ENCODE measurements at places on chromosomes 16 and 17. TPM values are rescaled to one million over a fixed set of nuclear protein-coding genes. Genes with fewer than 3 reads are reported as not detected.

ADAP2 gene
- total RNA-seq = 13.7 TPM

DNA sequence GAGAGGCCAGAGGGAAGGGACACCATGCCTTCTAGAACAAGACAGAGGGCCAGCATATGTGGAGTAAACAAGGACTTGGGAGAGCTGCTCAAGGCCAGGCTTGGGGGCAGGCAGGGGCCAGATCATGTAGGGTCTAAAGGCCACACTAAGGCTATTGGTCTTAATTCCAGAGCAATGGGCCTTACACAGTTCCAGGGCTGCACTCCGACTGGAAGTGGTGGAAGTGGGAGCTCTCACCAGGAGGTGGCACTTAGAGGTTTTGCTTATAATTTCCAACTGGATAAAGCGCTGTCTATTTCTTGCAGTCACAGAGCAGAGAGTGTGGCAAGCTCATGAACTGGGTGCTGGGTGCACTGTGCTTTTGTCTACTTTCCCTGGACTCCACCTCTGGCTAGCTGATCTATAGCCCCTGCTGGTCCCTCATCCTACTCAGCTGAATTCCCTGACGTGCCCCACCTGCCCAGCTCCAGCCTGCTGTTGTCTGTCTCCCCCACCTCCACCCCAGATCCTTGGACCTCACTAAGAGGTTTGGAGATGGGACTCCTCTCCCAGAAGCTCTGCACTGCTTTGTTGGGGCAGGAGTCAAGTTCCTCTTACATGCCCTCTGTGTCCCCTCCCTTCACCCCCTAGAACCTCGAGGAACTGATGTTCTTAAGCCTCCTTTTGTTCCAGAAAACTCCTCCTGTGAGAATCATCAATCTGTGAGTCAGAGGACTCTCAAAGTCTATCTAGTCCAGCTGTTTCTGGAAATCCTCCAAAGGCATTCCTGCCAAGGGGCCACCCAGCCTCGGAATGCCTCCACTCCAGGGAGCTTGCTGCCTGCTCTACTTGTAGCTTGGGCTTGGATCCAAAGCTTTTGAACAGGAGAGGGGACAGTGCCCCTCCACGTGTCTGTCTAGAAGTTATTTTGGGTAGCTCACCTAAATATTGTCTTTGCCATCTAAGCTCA, 48.1 kb upstream of the KSR1 start:
- no peaks in the 10 kb centered on the region for H3K27me3 ChIP-seq
- H3K4me1 ChIP-seq = peaks cover 15% of the 10 kb centered on the region
- no peak overlapping the region for H3K27ac ChIP-seq
- H3K4me3 ChIP-seq = no peak overlapping the region
- no peaks in the 10 kb centered on the region for H3K36me3 ChIP-seq
- no peak for DNase-seq

DNA sequence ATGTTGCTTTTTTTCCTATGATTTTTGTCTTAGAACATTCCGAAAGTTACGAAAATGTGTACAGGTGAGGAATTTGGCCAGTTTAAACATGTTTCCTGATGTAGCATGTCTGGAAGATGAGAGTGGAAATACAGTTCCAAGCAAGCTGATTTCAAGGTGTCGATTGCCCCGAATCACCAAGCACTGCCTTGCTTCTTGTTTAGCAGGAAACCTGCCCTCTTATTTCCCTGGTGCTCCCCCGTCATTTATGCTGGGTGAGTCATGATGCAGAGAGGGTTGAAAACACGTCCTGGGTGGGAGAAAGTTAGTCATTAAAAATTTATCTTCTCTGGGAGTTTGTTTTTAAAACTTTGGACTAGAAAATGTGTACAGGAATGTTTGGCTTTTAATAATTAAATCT, 608.6 kb upstream of the EEF2KMT start:
- no peak for DNase-seq
- H3K27ac ChIP-seq = no peak overlapping the region
- no peaks in the 10 kb centered on the region for H3K36me3 ChIP-seq
- H3K27me3 ChIP-seq = no peaks in the 10 kb centered on the region

DNA sequence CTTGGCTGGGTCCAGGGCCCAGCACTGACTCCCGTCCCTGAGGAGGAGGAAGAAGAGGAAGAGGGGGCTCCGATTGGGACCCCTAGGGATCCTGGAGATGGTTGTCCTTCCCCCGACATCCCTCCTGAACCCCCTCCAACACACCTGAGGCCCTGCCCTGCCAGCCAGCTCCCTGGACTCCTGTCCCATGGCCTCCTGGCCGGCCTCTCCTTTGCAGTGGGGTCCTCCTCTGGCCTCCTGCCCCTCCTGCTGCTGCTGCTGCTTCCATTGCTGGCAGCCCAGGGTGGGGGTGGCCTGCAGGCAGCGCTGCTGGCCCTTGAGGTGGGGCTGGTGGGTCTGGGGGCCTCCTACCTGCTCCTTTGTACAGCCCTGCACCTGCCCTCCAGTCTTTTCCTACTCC, 8.5 kb downstream of the HIRIP3 start:
- no peak for DNase-seq
- H3K36me3 ChIP-seq = peaks cover 46% of the 10 kb centered on the region
- H3K27ac ChIP-seq = no peak overlapping the region
- no peaks in the 10 kb centered on the region for H3K27me3 ChIP-seq
- H3K4me1 ChIP-seq = no peaks in the 10 kb centered on the region
- H3K4me3 ChIP-seq = no peak overlapping the region

GRCh38 chr16:86198206-86199118, 299.5 kb downstream of the IRF8 start:
- no peaks in the 10 kb centered on the region for H3K36me3 ChIP-seq
- H3K27ac ChIP-seq = no peak overlapping the region
- H3K4me3 ChIP-seq = no peak overlapping the region

- no peaks in the 10 kb centered on the region for H3K36me3 ChIP-seq
- DNase-seq = no peak
- H3K4me1 ChIP-seq = no peaks in the 10 kb centered on the region
Observed at GRCh38 chr17:66850692-66851091, 15.8 kb downstream of the CACNG5 start.

DNA sequence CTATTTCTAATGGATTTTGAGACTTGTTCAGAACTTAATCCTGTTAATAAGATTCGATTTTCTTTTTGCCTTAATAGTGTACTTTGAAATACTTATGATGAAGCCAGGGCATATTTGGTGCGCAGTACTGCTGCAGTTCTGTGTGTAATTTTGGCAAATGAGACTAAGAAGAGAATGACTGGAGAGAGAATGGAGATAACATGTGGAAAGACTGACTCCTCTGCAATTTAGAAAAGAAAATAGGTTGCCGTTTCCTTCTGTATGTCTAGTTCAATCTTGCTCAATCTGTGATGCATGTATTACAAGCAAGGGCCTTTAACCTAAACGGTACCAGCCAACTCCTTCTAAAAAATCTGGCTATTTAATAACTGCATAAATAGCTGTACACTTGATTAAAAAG, 285.1 kb upstream of the CDH11 start:
- no peaks in the 10 kb centered on the region for H3K36me3 ChIP-seq
- no peak overlapping the region for H3K4me3 ChIP-seq
- no peak for DNase-seq
- no peak overlapping the region for H3K27ac ChIP-seq
- H3K27me3 ChIP-seq = peaks cover 3% of the 10 kb centered on the region

DNA sequence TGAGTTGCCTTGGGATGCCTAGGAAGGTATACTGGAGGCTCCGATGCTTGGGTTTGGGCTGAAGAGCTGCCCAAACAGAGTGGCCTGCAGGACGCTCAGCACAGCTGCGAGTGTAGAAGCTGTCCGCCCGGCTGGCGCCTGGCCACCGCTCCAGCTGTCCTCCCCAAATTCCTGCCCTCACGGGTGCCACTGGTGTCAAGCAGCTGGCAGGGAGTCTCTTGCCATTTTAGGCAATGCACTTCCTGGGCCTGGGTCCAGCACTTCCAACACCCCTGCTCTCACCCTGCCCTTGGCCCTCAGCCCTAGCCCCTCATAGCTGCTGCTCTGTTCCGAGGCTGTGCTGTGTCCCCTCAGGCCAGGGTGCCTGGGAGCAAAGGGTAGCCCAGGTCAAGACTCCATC, 5.2 kb upstream of the PKMYT1 start:
- no peaks in the 10 kb centered on the region for H3K36me3 ChIP-seq
- DNase-seq = peak; percentile 84
- H3K4me1 ChIP-seq = peaks cover 41% of the 10 kb centered on the region
- H3K27me3 ChIP-seq = no peaks in the 10 kb centered on the region
- peak overlapping the region; percentile 91 for H3K27ac ChIP-seq

Measured in body of pancreas (tissue), 4 donors.